ENCODE measurements at places on chromosomes 3 and 15. TPM values are rescaled to one million over a fixed set of nuclear protein-coding genes. Genes with fewer than 3 reads are reported as not detected.

Gene DUOXA2
- not detected for polyA plus RNA-seq

GRCh38 chr3:60953351-60953750 lies 297.9 kb downstream of the FHIT start:
- no peak for DNase-seq

DNA sequence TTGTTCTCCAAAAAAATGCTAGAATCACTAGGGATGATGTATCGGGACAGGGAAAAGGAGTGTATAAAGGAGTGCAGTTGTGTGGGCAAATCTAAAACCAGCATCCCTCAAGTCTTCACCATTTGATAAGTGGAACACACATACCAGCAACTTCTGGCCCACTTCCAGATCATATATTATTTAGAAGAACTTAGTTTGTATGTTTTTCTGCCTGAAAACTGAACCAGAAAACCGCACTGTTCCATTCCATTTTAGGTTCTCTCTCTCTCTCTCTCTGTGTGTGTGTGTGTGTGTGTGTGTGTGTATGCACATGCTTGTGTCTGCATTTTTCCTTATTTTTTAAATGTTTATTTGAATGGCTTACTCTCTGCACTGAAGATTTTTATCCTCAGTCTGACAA lies 93.5 kb downstream of the SERPINI1 start:
- DNase-seq, result no peak

DNA sequence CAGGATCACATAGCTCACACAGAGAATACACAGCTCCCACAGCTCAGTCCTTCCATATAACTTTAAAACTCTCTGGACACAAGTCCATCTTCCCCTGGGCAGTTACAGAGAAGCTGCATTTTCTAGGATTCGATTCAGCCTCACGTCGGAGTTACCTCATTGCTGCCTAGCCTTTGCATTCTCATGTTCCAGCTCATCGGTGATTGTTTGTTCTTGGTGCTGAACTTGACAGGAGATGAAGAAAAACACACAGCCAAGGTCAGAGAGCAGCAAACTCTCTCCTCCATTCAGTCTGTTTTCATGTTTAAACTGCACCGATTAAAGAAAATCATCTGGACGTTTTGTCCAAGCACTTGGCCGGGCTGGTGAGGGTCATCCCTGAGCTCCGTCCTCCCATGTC lies 375.5 kb upstream of the CFAP20DC start:
- DNase-seq, result peak; percentile 32

Gene CHRNA5
- 1.1 TPM for polyA plus RNA-seq

- no peak for DNase-seq
Measured at GRCh38 chr15:90837094-90837493, 31.3 kb upstream of the FURIN start.

DNA sequence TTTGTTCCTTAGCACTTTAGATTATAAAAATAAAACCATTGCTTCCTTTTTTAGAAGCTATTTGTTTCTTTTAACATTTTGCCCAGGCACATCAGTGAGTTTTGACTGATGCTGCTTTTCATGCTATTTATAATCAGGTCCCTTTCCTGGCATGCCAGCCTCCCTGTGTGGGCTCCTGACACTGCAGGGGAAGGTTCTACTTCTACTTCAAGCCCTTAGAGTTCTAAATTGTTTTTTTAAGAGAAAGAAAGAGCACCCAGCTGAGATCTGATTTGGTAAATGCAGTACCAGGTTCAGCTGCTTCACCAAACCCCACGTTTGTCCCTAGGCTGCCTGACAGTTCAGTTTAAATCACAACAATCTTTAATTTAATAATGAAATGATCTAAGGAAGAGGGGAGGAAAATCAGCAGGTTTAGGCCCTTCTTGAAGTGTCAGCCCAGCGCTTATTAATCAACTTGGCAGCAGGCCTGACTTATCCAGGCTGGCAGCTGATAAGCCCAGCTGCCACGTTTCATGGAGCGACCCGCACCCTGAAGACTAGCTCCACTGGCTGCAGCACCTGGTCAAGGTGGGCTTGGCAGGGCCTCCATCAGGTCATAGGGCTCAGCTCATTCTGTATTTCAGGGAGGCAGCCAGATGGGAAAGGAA lies 29.0 kb downstream of the HGD start:
- no peak for DNase-seq

DNA sequence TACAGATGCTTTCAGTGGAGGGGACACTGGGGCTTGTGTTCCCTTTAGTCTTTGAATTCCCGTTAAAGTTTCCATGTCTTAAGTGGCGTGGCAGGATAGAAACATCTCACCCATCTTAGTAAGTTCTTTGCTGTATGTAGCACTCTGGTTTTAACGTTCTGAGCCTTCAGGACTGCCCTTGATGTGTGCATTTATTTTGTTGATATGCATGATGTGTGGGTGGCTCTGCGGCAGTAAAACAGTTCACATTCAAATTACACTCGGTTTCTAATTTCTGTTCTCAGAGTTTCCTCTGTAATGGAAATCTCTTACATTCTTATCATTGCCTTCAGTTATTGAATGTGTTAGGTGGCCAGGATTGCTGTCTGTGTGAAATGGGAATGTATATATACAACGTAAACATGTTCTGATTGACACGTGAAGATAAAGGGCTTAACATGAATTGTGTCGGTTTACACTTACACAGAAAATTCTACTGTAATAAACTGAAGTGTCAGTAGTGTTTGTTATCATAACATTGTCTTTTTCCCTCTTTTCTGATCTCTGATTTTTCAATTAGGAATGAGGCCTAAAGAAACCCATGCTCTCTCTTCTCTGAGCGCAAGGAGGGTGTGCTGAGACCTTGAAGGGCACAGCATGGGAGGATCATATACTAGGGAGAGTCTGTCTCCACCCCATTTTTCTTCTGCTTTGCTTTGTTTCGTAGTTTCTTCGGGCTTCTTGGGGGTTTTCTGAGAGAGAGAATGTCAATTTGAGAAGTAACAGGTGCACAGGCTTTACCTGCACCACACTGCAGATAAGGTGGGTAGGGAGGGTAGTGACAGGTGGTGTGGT lies 51.5 kb downstream of the IGF1R start:
- no peak for DNase-seq

All from BJ (cell line).